Cerebellar cortex (tissue), 1 donor: ENCODE measurements at places on chromosomes 1 and 21.

- DNase-seq = no peak
Observed at GRCh38 chr21:16851054-16851453, 661.8 kb upstream of the CXADR start.

- no peak for DNase-seq
Observed at GRCh38 chr1:197392541-197392940, 124.5 kb downstream of the CRB1 start.

DNA sequence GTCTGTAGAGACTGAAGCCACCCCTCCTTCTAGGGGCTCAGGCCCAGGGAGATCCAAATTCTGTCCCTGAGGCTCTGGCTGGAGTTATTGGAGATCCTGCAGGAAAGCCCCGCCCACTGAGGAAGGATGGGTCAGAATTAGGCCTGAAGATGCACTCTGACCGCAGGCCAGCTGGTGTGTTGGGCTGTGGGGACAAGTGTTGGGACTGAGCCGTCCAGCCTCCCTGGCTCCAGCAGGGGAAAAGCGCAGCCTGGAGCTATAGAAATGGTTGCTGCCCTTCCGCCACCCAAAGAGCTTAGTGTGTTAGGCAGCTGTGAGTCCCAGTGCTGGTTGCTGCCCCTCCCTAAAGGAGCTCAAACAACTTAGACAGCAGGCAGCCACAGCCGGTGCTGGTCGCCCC is 33.0 kb upstream of the PRRX1 start:
- no peak for DNase-seq

- DNase-seq = no peak
Observed at GRCh38 chr1:230857822-230858221, 10.5 kb downstream of the C1orf198 start.

DNA sequence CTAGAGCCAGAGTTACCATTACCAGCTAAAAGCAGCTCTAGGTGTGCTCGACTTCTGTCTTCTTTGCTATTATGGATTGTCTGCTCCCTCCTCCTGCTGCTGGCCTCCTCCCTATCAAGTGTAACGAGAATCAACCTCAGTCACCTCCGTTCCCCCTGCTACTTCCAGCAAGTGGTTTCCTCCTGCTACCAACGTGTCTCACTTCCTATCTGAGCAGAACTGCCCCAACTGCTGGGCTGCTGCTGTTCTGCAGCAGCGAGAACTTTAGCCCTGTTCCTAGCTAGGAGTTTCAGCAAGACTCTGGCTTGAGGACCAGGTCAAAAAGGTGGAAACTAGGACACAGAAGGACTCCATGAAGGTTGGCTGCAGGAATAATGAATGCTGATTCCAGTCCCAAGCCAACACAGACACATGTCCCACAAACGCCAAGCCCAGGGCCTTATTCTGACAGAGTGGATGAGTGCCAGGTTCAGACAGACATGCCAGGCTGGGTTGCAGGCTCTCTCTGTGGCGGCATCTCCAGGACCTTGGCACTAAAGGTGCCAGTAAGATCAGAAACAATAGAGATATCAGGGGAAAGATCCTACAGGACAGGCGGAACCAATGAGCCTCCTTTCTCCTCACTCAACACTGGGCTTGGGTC is 46.9 kb downstream of the CD34 start:
- no peak for DNase-seq
